ENCODE measurements at places on chromosomes 7 and 10. TPM values are rescaled to one million over a fixed set of nuclear protein-coding genes. Genes with fewer than 3 reads are reported as not detected.

Gene LIPM
- not detected for polyA plus RNA-seq

Gene TMEM270
- not detected for polyA plus RNA-seq

Gene OR2A1
- polyA plus RNA-seq, result 0.31 TPM

Gene HGF
- polyA plus RNA-seq, result 0.25 TPM

Gene PMS2
- polyA plus RNA-seq, result 8.1 TPM

Gene SPDYE16
- 0.34 TPM for polyA plus RNA-seq

Gene OR9A2
- polyA plus RNA-seq, result not detected

Gene NKX2-3
- polyA plus RNA-seq, result not detected
